ENCODE measurements at places on chromosomes 2 and 18.

DNA sequence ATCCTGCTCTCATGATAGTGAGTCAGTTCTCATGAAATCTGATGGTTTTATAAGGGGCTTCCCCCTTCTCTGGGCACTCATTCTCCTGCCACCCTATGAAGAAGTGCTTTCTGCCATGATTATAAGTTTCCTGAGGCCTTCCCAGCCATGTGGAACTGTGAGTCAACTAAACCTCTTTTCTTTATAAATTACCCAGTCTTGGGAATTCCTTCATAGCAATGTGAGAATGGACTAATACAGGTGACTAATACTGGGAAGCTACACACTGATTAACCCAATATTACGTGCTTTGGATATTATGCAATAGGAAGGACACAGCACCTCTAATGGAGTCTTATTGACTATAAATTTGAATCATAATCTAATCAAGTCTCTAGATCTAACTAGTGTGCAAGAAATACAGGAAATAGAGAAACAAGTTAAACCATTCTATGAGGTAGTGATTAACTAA, 107.2 kb upstream of the ETAA1 start:
- no peak for DNase-seq

DNA sequence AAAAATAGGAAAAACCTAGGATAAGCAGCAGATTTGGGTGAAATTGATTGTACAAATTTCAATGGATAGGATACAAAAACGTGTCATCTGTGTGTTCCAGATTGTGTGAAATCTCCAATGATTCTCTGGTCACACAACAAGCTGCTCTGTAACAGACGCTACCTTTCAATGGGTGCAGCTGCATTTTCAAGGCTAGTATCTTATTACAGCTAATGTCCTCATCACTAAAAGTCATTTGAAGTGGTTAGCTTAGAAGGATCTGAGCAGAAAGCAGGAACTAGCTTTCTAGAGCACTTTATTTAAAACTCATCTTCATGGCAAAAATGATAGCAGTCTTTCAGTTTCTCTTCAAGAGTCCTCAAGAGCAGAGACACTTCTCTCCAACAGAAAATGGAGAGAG, 364.6 kb downstream of the LRP1B start:
- no peak for DNase-seq

DNA sequence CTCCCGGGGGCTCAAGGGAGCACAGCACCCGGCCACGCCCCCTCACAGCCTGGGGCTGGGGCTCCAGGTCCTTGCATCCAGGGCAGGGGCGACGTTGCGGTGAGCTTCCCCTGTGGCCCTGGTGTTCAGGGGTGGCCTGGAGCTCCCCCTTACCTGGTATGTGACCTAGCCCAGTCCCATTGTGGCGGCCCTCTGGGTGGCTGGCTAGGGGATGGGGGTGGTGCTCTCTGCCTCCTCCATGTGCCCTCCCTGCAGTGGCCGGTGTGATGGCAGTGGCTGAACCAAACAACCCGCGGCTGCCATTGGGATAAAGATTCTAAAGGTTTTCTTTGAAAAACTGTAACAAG, 288.3 kb downstream of the RDH14 start:
- no peak for DNase-seq

DNA sequence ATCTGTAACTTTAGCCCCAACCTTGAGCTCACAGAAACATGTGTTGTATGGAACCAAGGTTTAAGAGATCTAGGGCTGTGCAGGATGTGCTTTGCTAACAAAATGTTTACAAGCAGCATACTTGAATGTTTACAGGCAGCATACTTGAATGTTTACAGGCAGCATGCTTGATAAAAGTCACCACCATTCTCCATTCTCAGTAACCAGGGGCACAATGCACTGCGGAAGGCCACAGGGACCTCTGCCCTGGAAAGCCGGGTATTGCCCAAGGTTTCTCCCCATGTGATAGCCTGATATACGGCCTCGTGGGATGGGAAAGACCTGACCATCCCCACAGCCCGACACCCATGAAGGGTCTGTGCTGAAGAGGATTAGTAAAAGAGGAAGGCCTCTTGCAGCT, 52.4 kb downstream of the LONRF2 start:
- no peak for DNase-seq

DNA sequence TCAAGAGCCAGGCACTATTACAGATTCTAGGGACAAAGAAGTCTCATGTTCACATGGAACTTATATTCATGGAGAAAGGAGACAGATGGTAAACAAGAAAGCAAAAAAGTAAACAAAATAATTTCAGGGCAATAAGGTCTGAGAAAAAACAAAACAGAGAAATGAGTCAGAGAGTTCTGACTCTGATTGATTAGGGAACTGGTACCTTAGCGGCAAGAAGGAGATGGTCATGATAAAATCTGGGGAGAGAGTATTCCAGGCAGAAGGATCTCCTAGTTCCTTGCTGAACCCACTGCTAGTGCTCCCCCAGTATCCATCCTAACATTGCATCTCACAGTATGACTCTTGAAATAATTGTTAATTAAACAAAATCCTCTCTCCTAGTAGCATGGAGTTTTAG, 161.8 kb upstream of the KLF7 start:
- DNase-seq, result no peak

- peak; percentile 58 for DNase-seq
Observed at GRCh38 chr2:189287982-189288521, 108.5 kb upstream of the COL5A2 start.

DNA sequence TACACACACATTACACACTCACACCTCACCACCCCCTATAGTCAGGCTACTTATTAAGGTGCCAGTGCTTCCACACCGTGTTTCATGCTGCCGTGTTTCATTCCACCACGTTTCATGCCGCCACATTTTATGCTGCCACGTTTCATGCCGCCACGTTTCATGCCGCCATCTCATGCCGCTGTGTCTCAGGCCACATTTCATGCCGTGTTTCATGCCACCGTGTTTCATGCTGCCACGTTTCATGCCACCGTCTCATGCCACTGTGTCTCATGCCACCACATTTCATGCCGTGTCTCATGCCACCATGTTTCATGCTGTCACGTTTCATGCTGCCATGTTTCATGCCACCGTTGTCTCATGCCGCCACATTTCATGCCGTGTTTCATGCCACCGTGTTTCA, 65.1 kb downstream of the MBOAT2 start:
- no peak for DNase-seq

GRCh38 chr2:135783439-135783838, 41.8 kb downstream of the UBXN4 start:
- no peak for DNase-seq

DNA sequence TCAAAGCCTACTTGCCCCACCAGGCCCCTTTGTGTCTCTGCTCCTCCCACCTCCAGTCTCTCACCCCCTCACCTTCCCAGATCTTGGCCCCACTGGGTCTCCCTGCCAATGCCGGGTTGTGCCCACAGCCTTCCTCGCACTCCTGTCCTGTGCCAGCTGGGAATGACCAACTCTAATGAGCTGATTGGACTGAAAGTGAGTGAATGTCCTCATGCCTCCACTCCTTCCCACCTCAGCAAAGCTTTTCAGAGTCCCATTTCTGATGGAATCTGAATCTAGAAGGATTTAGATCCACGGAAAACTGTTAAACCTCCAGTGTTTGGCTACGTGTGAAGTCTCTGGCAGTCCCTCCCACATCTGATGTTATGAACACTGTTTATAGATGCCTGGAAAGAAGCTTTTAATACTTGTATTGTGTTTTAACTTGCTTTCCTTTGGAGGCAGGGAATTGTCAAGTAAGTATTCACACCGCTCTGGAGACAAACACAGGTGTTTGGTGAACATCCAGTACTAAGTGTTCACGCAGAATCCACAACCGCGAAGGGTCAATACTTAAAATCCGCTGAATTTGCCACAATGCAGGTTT, 103.9 kb downstream of the RTN4 start:
- DNase-seq, result no peak

GRCh38 chr2:181586569-181587081, 70.3 kb downstream of the CERKL start:
- DNase-seq, result peak; percentile 39

DNA sequence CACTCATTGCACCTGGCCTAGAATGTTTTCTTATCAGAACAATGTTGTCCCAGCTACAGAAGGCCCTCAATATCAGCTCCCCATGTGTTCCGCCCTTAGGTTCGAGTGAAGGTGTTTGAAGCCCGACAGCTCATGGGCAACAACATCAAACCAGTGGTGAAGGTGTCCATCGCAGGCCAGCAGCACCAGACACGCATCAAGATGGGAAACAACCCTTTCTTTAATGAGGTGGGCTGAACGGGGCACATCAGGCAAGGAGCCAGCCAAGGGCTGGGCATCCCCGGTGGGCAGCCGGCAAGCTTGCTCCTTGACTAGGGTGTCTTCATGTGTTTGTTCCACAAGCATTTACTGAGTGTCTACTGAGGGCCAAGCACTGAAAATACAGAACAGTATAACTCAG, 9.2 kb downstream of the FER1L5 start:
- DNase-seq, result no peak

DNA sequence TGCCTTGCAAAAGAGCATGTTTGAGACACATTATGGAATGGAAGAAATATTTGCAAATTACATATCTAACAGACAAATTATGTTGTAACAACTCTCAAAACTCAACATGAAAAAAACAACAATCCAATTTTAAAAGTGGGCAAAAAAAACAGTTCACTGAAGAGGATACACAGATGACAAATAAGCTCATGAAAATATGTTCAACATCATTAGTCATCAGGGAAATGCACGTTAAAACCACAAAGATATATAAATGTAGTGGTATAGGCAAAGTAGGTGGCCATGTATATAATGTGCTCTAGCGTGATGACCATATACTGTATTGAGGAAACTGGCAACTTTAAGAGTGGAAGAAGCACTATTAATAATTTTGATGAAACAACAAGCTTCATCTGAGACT, 220.1 kb downstream of the IRS1 start:
- DNase-seq, result no peak

DNA sequence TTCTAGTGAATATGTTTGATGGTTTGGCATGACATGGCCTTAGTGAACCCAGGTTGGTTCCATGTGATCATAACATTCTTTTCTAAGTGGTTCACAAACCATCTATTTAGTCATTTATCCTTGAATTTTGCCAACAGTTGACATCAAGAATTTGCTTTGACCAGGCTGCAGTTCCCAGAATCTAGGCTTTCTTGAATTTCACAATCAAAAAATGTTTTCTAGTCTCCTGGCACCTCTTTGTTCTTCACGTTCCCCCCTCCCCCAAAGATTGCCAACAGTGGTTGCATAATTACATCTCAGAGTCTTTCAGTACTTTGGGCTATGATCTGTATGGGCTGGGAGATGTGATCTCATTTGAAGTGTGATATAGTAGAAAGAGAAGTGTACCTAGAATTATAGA, 124.0 kb downstream of the GATA6 start:
- no peak for DNase-seq

DNA sequence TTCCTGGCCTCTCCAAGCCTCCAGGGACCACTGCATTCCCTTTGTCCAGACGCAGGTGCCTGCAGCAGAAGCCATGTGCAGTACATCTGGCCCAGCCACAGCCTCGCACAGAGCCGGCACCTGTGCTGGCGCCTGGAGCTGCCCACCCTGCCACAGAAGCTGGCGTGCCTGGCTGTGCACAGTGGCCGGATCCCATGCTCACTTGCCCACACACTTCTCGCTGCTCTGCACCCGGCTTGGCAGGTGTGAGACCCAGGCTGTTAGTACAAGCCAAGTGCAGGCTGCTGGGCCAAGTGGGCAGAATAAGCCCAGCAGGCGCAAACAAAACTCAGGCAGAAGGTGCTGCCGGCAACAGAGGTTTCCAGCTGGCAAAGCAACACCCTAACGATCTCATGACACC, 124.5 kb upstream of the CCDC150 start:
- no peak for DNase-seq

DNA sequence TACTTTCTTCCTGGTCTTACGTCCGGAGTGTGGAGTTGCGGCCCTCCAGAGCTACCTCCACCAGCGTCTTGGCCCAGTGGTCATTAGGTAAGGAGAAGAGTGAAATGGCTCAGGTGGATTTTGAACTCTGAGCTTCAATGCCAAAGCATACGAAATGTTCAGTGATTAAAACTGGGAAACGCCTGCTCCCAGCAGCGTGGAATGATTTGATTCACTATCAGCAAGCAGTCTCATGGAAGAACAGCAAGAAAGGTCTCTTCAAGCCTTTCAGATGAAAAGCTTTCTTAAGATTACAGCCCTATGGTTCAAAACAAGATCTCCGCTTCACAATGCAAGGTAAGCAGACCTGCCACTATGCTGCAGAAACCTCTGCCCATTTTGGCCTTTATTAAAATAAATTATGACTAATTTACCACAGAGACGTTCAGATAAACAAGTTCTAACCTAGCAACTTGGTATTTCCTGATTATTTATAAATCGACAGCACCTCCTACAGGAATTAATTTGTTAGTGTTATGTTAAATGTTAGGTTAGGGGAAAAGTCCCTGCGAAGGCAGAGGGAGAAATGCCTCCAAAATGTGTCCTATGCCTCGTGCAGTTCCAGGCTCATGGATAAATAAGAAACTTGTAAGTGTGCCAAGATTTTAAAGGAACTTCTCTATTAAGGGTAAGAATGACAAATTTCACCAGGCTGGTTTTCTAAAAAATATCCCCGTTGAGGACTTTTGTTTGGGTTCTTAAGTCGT, 10.1 kb downstream of the SP9 start:
- DNase-seq, result peak; percentile 66

DNA sequence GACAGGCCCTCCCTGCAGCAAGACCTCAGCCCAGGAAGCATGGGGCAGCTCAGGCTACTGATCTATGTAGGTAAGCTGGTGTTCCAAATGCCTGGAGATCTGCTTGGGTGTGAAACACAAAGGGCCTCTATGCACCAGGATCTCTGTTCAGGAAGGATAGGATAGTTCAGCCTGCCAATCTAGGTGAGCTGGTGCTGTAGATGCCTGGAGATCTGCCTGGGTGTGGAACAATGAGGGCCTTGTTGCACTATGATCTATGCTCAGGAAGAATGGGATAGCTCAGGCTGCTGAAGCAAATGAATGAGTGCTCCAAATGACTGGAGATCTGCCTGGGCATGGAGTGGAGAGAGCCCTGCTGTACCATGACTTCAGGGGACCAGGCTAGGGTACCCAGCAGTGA, 48.9 kb upstream of the MYL1 start:
- no peak for DNase-seq

GRCh38 chr2:27496357-27497287, at the start of gene GCKR:
Gene GCKR, plus strand, starts transcription at chr2:27496839. Its CDS starts 66 bp downstream, at chr2:27496905.
- no peak for DNase-seq

GRCh38 chr18:2917259-2918047, 70.6 kb downstream of the EMILIN2 start:
- DNase-seq, result no peak

DNA sequence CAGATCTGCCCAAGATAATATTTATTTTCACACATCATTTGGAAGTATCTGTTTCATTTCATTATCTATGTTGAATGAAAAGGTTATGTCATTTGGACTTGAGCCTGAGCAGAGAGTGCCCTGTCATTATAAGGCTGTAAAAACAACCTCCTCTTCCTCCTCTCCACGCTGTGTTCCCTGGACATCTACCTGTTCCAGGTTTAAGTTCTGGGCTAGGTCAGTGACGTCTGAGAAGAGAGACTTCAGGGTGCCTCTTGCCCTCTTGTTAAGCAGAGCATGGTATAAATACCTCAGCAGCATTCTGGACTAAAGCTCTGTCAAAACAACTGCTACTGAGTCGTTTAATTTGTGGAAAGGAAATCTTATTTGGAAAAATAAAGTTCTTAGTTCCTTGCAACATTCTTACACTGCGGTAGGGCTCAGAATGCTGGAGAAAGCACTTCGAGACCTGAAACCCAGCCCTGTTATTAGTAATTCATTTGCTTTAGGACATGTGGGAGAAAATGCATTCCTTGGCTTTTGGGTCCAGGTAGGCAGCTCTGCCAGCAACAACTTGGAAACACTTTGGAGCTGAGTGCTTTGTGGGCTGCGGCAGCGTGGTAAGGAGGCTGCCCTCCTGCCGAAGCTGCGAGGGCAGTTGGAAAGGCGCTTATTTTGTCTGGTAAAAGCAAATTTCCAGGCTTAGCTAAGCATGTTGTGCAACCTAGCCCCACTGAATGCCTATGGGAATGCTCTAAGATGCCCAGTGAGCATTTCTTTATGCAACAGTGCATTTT, 91.8 kb upstream of the NEDD4L start:
- DNase-seq, result no peak

Data from SW480 (cell line).